ENCODE measurements at places on chromosomes 4 and X.

GRCh38 chrX:46234775-46235174, 310.4 kb downstream of the ZNF674 start:
- DNase-seq = no peak

DNA sequence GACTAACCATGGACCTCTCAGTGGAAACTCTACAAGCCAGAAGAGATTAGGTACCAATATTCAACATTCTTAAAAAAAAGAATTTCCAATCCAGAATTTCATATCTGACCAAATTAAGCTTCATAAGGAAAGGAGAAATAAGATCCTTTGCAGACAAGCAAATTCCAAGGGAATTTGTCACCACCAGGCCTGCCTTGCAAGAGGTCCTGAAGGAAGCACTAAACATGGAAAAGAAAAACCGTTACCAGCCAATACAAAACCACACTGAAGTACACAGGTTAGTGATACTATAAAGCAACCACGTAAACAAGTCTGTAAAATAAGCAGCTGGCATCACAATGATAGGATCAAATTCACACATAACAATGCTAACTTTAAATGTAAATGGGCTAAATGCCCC, 156.6 kb downstream of the FAM13A start:
- DNase-seq = no peak

- DNase-seq = no peak
Measured at GRCh38 chr4:3467601-3468031, 4.5 kb downstream of the DOK7 start.

- DNase-seq = no peak
Measured at GRCh38 chrX:44085209-44085608, 112.0 kb upstream of the NDP start.

DNA sequence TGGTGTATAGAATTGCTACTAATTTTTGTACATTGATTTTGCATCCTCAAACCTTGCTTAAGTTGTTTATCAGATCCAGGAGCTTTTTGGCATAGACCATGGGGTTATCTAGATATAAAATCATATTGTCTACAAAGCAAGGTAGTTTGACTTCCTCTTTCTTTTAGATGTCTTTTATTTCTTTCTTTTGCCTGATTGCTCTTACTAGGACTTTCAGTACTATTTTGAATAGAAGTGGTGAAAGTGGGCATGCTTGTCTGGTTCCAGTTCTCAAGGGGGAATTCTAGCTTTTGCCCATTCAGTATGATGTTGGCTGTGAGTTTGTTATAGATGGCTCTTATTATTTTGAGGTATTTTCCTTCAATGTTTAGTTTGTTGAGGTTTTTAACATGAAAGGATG, 187.9 kb upstream of the LCORL start:
- DNase-seq = peak; percentile 16

DNA sequence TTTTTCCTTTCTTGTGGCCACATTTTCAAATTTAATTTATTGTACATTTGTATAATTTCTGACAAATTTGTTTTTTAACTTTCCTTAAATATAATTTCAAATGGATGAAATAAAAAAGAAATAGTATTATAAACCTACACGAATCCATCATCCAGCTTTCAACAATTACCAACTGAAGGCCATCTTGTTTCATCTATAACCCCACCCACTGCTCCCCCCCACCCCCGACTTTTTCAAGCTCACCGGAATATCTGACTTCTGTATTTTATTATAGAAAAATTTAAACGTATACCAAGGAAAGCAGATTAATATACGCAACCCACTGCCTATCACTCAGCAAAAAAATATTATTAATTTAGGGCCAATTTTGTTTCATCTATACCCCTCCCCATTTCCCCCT, 1.1 kb downstream of the MORF4L2 start:
- DNase-seq = no peak

GRCh38 chr4:94454405-94454804, 2.7 kb downstream of the PDLIM5 start:
- DNase-seq = no peak

GRCh38 chrX:118839334-118839958, 15.8 kb downstream of the ZCCHC12 start:
- no peak for DNase-seq
